ENCODE measurements at places on chromosomes 5 and 9.

DNA sequence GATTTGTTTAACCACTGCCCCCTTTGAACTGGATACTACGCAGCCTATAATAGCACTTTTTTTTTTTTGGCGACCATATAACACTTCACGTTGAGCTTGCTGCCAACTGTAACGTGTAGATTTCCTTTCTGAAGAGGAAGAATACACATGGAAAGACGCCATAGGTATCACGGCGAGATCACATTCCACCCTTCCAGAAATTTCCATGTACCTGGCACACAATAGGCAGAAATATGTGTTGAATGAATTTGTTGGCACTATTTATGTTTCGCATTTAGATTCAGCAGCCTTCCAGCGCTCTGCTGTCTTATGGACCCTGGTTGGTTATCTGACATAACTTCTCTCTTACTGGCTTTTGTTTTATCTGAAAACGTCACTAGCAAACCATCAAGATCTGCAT, 250.3 kb downstream of the SLIT3 start:
- DNase-seq: no peak

DNA sequence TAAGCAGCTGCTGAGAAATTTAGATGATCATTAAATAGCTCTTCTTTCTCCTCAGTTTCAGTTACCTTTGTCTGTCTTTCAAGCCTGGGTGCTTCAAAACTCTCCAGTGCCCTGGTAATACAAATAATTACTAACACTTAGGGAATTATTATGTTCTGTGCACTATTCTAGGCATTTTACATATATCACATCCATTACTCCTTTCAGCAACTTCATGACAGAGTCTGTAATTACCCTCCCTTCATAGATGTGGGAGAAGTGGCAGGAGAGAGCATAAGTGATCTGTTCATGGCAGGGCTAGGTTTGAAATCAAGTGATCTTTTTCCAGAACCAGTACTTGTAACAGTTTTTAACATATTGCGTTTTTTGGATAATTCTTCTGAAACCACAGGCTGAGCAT, 32.0 kb downstream of the MAN2A1 start:
- no peak for DNase-seq

DNA sequence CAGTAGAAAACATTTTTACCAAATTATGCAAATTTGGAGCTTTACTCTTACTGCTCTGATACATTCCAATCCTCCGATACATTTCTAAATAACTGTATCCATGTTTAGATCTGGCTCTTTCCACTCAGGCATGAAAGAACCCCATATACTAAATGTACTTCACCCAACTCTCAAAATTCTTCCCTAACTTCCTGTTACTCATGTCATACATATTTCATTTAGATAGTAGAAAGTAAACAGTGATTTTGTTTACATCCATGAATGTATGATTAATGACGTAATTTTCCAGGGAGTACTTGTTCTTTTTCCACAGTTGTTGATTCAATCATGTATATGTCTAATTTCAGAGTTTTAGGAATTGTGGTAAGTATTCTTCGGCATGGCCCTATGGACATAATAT, 1426.5 kb upstream of the C9orf72 start:
- no peak for DNase-seq

DNA sequence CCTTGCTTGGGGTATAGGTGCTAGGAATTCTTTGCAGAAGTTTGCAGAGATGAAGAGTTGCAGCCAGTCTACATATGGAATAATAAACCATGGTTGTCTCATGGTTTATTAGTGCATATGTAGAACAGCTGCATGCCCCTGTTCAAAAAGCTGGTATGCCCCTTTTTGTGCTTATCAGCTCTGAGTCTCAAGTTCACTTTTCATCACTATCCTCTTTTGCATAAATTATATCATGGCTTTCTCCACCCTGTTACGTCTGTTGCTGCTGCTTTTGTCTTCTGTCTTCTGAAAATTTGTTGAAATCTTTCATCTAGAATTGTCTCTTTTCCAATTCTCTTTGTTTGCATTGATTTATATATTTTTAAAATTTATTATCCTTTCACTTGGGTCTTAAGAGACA, 172.0 kb downstream of the CPLANE1 start:
- DNase-seq: no peak

DNA sequence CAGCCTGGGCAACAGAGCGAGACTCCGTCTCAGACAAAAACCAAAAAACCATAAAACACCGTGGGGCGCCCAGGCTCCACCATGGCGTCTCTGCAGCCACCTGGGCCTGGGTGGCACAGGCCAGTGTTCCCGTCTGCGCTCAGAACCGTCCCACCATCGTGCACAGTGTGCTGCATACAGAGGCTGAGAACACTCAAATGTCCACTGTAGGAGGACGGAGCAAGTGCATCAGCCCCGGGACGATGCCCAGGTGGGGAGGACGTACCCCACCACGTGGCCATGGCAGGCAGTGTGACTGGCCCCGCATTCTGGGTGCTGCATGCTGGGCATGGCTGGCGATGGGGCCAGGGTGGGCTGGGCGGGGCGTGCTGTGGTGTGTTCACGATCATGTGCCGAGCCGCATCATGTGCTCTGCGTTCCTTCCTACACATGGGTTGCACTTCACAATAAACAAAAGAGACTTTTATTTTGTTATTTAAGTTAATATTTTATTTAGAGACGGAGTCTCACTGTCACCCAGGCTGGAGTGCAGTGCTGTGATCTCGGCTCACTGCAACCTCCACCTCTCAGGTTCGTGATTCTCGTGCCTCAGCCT, 37.8 kb downstream of the EXD3 start:
- DNase-seq: no peak

DNA sequence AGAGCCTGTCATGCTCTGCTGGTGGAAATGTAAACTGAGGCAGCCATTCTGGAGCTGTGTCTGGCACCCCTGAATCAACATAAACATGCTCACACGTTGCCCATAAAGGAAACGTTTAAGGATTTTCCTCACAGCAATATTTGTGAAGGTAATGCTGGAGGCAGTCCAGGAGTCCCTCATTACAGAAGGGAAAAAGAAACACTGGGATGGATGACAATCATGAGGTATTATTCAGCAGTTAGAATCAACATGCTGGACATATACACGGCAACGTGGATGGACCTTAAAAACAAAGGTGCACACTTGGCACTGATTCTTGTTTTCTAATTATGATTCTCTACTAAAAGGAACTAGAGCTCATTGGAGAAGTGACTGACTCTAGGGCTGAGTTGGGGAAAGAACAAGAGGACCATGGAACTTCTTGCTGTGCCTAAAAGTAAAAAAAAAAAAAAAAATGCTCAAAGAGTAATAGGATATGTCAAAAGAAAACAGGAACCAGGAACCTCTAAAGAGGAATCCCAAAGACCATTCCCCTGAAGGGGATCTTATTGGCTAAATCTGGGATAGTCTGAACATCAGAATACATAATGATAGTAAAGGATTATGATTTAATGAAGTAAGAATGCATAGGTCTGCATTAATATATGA, 18.6 kb downstream of the B4GALT1 start:
- no peak for DNase-seq

DNA sequence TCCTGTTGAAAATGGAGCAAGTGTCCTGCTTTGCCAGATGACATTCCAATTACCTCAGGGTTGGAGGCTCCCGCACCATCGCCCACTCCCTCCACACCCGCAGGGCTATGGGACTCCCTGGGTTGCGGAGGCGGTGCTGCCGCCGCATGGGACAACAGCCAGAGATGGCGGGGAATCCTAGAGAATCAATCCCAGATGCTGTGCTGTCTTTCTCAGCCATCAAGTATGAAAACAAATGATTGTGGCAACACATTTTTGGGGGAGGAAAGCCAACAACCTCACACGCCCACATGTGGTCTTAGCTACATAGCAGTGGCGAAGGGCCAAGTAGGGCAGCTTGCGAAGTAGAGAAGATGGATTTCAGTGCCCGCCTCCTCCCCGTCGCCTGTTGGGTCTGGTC, 46.7 kb downstream of the IL31RA start:
- peak; percentile 34 for DNase-seq

GRCh38 chr9:110986529-110986928, 51.7 kb downstream of the LPAR1 start:
- no peak for DNase-seq

DNA sequence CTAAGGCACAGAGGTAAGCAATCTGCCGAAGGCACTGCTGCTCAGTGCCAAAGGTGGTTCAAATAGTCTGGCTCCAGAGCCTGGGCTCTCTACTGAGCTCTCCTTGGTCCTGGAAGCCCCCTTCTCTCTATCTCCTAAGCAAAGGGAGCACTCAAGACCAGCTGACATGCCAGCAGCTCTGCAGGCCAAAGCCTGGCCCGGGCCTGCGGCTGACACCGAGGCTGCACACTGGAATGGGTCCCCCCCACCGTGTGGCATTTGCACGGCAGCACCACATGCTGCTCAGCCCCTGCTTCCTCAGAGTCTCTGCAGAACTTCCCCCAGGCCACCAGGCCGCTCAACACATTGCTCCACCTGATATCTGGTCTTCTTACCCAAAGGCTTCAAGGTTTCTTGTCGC, 57.8 kb upstream of the GOLPH3 start:
- no peak for DNase-seq

DNA sequence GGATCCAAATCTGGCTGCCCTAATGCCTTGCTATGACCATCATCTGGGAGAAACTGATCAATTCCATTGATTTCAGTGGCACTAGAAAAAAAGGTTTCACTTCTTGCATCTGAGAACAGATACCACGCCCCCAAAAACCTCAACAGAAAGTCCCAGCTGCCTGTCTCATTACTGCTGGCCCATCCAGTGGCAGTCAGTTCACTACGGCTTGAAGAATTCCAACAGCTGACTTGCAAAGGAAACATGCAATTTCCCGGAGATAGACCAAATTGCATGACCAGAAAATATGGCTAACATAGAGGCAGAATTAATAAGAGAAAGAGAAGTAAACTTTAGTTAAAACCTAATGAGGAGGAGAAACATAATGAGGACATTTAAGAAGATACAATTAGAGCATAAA, 48.6 kb downstream of the UGCG start:
- peak; percentile 19 for DNase-seq

DNA sequence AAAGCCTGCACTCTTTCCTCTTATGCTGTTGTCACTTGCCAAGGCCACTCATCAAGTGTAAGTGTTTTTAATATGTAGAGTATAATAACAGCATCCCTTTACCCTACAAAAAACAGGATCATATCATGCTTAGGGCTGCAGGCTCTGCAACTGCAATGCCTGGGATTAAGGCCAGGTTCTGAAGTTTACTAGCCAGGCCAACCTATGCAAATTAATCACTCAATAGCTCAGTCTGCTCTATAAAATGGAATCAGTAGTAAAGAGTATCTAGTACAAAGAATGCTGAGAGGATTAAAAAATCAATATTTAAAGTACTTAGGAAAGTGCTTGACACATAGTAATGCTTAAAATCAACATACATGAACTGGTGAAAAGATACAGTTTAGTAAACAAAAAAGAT, 253.3 kb downstream of the EDIL3 start:
- DNase-seq: no peak

GRCh38 chr5:122727112-122727541, 47.8 kb upstream of the SNX2 start:
- no peak for DNase-seq

- no peak for DNase-seq
Measured at GRCh38 chr5:1439388-1440097, 5.7 kb downstream of the SLC6A3 start.

DNA sequence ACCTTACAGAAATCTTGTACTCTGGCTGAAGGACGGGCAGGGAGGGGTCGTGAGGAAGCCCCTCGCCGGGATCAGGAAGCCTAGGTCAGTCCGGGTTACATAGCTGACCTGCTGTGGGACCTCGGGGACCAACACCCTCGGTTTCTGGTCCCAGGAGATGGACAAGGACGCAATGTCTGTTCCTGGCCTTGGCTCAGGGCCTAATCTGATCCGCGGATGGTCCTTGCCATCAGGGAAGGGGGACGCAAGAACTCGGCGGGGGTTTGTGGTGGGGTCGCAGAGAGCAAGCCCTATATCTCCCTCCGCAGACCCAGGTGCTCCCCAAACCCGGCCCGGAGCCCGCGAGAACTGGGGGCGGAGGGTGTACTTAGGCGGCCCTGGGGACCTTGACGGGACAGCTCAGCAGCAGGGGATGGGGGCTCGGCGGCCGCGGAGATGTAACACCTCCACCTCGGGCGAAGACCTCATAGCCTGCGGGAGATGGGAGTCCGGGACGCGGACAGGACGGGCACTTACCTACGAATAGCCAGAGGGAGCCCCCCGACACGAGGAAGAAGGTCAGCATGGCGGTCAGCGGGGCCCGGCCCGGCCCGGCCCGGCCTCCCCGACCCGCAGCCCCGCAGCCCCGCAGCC, 353 bp downstream of the ACSL6 start:
- no peak for DNase-seq

DNA sequence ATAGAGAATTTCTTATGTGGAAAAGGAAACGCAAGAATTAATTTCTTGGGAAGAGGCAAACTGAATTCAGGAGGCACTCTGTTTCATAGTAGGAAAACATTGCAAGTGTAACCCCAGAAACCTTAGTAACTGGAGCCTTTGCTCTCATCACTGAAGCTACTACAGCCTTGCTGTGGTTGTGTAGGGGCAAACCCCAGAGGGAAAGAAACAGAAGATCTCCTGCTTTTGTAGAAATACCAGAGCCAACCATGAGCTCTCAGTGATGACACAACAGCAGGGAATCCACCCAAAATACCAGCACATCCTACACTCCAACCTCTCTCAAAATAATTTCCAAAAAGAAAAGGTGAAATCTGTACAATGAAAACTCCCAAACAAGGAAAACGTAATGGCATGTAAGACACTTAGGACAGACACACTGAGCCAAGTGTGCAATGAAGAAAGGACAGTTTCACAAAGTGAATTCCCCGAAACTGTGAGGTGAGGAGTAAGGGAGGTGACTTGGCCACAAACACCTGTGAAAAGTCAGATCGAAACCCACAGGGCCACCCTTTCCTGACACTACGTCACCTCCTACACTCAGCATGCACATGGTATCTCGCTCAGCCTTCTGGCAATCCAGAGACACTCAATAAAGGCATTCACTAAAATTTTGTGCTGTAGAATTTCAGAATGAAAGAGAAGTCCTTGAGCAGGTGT, 8.5 kb upstream of the ACSL6 start:
- peak; percentile 76 for DNase-seq

DNA sequence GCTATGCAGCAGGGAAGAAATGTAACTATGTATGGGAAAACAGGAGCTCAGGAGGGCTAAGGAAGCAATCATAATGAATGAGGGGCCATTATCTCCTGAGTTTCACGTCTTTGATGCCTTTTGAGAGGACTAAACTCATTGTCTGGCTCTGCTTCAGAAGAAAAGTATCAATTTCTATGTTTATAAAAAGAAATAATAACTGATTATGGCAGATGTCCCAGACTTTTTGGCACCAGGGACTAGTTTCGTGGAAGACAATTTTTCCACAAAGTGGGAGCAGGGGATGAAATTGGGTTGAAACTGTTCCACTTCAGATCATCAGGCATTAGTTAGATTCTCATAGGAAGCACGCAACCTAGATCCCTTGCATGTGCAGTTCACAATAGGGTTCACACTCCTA, 8.7 kb upstream of the IL7R start:
- DNase-seq: no peak

DNA sequence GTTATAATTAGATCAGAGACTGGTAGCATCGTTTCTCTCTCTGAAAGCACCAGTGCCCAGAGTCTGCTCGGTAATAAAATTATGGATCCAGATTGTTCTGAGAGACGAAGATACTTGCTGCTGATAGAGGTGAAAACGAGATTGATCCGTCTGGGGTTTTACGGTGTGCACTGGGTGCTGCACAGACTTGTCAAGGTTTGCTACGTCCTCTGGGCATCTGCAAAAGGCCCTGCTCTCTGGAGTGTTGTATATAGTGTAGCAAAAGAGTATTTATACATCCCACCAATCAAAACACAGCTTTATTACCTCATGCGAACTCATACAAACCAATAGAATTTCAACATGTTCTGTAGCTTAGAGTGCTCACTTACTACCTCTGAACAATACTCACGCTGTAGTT, 219.3 kb downstream of the PBX3 start:
- no peak for DNase-seq
